AG04449 (cell line): ENCODE measurements at places on chromosomes 16 and 17.

- no peak for DNase-seq
Observed at GRCh38 chr17:64492481-64493109, 4.3 kb downstream of the POLG2 start.

DNA sequence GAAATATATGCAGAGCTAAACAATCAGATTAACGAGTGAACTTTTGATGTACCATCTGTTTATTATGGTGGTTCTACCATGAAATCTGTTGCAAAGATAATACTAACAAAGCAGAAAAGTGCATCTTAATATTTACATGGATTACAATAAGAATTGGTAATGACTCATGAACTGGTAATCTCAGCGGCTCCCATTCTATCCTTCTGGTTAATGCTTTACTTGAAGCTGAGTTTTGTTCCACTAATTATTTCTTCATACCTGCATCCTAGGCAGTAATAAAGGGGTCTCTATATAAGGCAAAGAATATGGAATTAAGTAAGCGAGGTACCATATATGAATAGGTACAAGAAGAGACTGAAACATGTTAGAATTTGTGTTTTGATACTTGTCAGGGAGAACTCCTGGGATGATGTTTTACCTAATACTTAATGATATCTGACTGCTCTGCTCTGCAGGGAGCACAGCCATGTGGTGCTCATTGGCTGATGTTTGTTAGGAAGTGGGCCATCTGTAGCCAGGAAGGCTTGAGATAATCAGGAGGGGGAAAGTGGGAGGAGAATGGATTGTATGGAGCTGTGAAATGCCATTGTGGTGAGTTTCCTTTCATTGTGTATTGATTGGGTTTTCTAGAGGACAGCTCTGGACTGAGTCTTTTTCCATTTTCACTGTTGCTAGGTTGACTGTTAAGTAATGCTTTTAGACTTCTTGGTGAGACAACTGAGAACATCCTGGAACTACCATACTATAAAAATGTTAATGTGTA, 52.6 kb downstream of the MAP2K6 start:
- no peak for DNase-seq

GRCh38 chr17:2724784-2725164, 13.2 kb upstream of the CLUH start:
- DNase-seq, result no peak

- DNase-seq, result no peak
Observed at GRCh38 chr17:67496286-67496685, 119.2 kb downstream of the PITPNC1 start.

- DNase-seq, result no peak
Observed at GRCh38 chr16:74651841-74652240, 14.8 kb downstream of the RFWD3 start.

GRCh38 chr17:42980274-42980765, at the start of gene RUNDC1:
Gene RUNDC1 (plus strand): TSS chr17:42980565. CDS start chr17:42980577, 12 bp downstream.
- no peak for DNase-seq

DNA sequence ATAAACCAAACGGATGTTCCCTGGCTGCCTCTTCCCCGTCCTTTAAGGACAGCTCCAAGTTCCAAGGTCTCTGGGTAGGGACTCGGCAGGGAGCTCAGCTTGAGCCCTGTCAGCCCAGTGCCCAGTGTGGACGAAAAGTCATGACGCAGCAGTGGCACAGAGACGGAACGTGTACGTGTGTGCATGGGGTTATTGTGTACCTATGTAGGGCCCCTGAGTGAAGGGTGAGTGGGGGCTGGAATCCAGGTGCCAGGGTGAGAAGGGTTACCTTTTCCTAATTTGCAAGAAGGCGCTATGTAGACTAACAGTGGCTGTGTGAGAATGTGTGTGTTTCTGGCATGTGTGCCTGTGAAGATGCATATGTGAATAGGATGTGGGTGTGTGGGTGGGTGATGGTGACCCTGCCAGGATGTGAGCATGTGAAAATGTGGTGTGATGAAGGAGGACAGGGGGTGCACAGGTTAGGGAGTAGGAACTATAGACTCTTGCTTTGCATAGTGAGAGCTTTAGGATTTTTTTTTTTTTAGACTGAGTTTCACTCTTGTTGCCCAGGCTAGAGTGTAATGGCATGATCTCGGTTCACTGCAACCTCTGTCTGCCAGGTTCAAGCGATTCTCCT, 6.0 kb downstream of the SCN4A start:
- no peak for DNase-seq
